ENCODE measurements at places on chromosomes 12 and 14.

GRCh38 chr12:16515666-16516065 is 90.3 kb downstream of the LMO3 start:
- DNase-seq, result peak; percentile 63

- DNase-seq, result no peak
Observed at GRCh38 chr12:124917841-124918621, 3.6 kb upstream of the UBC start.

DNA sequence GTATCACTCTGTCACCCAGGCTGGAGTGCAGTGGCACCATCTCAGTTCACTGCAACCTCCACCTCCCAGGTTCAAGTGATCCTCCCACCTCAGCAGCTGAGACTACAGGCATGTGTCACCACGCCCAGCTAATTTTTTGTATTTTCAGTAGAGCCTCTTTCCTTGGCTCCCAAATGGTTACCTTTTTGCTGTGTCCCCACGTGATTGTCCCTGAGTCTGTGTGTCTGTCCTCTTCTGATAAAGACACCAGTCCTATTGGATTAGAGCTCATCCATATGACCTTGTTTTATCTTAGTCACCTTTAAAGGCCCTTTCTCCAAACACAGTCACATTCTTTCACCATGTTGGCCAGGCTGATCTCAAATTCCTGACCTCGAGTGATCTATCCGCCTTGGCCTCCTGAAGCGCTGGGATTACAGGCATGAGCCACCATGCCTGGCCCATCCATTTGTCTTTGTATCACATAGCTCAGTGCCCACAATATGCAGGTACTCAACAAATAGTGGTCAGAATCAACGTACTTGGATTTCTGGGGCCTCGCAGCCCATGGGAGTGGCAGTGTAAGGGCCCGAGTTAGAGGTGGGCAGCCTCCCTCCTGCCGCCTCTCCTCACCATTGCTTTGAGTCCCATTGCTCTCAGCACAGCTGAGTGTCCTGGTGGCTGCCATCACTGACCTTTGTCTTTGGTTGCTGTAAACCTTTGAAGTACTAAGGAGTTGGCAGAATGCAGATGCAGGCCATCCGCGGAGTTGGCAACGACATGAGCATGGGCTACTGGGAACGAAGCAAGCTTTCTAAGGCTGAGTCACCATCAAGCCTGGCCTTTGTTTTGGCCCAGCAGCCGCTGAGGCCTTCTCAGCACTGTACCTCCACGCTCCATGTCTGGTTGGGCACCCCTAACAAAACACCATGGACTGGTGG is 9.3 kb downstream of the TPCN1 start:
- DNase-seq, result no peak

GRCh38 chr14:79036441-79036840 is 866.3 kb downstream of the NRXN3 start:
- no peak for DNase-seq

DNA sequence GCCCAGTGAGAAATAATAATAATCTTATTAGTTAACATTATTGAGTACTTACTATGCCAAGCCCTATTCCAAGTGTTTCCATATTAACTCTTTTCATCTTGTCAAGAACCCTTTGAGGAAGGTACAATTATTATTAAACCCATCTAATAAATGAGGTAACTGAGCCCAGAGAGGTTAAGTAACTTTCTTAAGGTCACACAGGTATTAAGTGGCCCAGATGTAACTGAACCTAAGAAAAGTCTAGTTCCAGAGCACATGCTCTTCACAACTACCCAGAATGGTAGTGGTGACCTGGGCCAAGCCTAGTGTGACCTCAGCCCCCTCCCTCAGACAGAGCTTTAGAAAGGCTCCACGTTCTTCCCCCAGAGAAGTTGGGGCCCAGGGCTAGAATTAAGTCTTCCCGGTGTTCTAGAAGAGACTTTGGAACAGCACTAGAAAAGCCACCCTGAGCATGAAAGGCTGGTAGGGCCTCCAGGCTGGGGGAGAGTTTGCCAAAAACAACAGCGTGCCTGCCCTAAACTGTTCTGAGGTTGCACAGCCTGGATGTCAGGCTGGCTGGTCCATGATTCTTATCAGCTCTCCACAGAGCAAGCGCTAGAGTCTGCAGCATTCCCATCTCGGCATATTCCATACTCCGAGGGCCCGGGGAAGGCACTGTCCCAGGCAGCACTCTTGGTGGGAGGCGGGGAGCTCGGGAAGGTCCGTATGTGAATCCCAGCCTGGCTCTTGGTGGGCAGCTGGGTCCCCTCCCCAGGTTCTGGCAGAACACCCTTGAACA is 41.3 kb upstream of the CTDSP2 start:
- peak; percentile 42 for DNase-seq

Data from fibroblast of gingiva (primary cell).